ENCODE measurements at places on chromosomes 12 and 14. TPM values are rescaled to one million over a fixed set of nuclear protein-coding genes. Genes with fewer than 3 reads are reported as not detected.

Gene BHLHE41
- total RNA-seq: 9.2 TPM

Gene OR6C2
- total RNA-seq: not detected

Gene SUDS3
- 36.4 TPM for total RNA-seq

Gene NFKBIA
- total RNA-seq: 34.1 TPM

Gene FBRSL1
- 5.2 TPM for total RNA-seq

Gene ART4
- total RNA-seq: 0.36 TPM

Gene ACOT4
- total RNA-seq: 0.72 TPM

Gene RNASE2
- total RNA-seq: not detected

Gene VRTN
- total RNA-seq: not detected

Gene B4GALNT1
- 6.9 TPM for total RNA-seq

Gene OR6C65
- not detected for total RNA-seq

Data from fibroblast of the aortic adventitia (primary cell).